Cardiac muscle cell (in vitro differentiated cells and primary cell): ENCODE measurements at places on chromosomes 2 and 18.

DNA sequence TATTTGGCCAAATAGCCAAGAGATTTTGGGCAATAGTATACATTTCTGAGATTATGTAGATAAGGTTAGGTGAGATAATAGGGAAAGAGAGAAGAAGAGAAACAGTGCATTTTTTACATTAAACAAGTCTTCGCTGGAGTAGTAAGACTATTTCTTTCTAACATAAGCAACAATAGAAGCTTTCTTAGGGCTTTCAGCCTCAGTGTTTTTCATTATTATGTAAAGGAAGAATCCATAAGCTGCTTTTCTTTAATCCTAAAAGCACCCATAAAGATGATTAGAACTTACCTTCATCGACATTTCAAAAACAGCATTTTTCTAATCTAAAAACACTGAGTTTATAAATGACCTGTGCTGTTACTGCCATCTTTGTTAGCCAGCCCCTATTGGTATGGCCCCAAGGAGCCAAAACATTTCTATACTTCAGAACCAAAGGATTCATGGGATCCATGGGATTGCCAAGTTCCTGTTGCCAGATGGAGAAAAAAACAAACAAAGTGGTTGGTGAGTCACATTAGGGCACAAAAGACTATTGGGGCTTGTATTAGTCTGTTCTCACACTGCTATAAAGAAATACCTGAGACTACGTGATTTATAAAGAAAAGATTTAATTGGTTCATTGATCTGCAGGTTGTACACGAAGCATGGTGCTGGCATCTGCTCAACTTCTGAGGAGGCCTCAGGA is 88.2 kb downstream of the SCG2 start:
- no peak for DNase-seq
- H3K4me1 ChIP-seq = peaks cover 3% of the 10 kb centered on the region
- H3K27me3 ChIP-seq = no peaks in the 10 kb centered on the region
- H3K36me3 ChIP-seq = no peaks in the 10 kb centered on the region

DNA sequence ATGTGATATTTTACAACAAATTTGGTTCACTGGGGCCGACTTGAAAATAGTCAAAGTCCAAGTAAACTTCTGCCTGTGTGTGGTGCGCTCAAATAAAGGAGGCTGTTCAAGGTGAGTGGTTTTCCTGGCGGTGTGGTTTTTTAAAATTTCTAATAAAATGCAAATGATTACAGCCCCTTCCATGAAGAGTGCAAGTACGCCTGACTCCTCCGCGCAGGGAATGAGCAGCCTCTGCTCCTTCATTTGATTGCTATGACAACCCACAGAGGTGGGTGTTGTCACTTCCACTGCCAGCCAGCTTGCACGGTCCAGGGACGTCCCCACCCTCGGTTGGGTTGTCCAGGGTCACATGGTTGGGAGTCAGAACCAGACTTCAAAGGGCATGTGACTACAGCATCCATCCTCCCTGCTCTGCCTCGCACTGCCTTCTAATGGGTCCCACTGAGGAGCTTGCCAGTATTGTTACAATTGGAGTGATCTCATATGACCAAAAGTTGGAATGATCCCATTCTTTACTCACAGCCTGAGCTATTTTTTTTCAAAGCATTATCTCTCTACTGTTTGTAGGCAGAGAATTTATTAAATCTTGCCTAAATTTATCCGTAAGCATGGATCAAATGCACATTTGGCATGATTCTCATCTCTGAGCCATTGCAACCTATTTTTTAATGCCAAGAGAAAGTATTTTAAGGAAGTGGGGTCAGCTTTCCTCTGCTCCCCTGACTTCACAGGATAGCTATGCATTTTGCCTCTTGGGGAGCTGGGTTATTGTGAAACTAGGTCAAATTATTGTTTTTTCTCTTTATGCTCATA is 121.3 kb downstream of the AGAP1 start:
- H3K27ac ChIP-seq = no peak overlapping the region
- DNase-seq = peak; percentile 91
- H3K36me3 ChIP-seq = no peaks in the 10 kb centered on the region
- H3K27me3 ChIP-seq = no peaks in the 10 kb centered on the region
- no peaks in the 10 kb centered on the region for H3K4me1 ChIP-seq
- H3K4me3 ChIP-seq = no peak overlapping the region

- H3K4me3 ChIP-seq = peak overlapping the region; percentile 95
- no peaks in the 10 kb centered on the region for H3K27me3 ChIP-seq
- no peaks in the 10 kb centered on the region for H3K36me3 ChIP-seq
- peak; percentile 77 for DNase-seq
- H3K4me1 ChIP-seq = peaks cover 13% of the 10 kb centered on the region
These were observed 1.2 kb downstream of the RAPH1 start for GRCh38 chr2:203533676-203534591.

DNA sequence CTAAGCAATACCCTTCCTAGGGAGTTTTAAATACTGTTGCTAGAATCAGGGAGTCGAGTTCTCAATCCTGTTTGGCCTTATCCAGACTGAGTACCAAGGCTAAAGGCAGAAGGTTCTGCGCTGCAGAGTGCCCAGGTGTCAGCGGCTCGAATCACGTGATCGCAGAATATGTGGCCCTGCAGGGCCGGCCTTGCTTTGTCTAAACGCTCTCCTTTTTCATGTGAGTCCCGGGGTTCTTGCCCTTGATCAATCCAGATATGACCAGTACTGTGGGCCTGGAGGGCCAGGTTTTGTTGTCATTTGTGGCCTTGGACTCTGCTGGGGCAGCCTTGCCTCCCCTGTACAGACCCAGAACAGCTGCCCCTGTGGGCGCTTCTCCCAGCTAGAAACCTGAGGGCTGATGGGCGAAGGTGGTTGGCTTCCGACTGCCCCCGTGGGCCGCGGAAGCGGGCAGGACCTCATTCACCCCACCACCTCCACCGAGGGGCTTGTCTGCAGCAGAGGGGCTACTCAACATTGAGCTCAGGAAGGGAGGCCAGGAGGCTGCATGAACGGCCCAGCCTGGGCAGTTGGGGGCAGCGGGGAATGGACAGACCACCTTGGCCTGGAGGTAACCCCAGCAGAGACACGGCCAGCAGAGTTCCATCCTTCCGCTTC is 225.0 kb downstream of the ALPK2 start:
- no peak overlapping the region for H3K4me3 ChIP-seq
- no peak for DNase-seq
- H3K36me3 ChIP-seq = no peaks in the 10 kb centered on the region
- peaks cover 17% of the 10 kb centered on the region for H3K4me1 ChIP-seq
- no peaks in the 10 kb centered on the region for H3K27me3 ChIP-seq
- H3K27ac ChIP-seq = peak overlapping the region; percentile 67

- no peak for DNase-seq
- H3K36me3 ChIP-seq = no peaks in the 10 kb centered on the region
- H3K4me1 ChIP-seq = no peaks in the 10 kb centered on the region
- H3K27me3 ChIP-seq = no peaks in the 10 kb centered on the region
- no peak overlapping the region for H3K27ac ChIP-seq
- no peak overlapping the region for H3K4me3 ChIP-seq
These were observed 19.6 kb upstream of the GULP1 start for GRCh38 chr2:188272121-188272520.

DNA sequence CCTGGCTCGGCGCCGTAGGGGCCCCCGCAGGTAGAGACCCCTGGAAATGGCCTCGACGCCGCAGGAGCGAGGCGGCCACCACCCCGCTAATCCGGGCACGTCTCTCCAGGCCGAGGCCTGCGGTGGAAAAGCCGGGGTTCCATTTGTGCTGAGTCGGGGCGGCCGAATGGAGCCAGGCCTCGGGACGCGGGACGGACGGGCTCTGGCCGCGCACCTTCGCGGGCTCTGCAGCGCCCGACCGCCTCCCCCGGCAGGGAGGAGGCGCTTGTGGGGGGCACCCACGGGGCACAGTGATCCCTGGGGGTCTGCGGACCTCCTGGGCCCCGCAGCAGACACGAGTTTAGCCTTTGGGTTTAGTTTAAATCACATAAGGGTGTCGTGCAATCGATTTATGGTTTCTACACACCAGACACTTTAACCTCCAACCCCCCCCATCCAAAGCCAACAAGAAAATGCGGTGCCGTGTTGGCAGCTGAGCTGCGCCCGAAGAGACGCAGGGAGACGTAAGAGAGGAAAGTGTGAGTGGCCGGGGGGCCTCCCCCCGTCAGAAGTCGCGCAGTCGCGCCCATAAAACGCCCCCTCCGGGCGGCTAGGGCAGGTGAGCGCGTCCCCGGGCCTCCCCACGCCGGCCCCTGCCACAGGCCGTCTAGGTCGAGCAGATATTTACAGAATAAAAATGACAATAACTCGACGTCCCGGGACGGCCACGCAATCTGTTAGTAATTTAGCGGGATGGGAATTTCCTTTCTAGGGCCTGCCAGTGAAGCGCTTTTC is 1.0 kb upstream of the NFATC1 start:
- no peak overlapping the region for H3K27ac ChIP-seq
- no peak for DNase-seq
- peak overlapping the region; percentile 33 for H3K4me3 ChIP-seq

DNA sequence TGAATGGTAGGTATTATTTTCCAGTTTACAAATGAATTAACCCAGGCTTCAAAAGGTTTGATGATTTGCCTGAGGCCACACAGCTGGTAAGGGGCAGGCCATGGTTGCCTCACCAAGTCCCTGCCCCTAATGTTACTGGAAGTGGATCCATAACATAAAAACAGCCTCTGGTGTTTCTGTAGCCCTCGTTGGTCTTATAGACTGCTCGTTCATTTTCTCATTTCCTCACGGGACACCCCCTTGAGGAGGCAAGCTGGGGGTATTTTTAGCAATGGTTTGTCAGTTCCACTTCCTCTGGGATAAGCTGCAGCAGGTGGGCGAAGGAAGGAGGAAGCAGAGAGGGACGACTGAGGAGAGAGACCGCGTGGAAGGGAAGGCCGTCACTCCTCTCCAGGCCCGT is 32.9 kb upstream of the NDUFV2 start:
- DNase-seq = no peak
- H3K4me3 ChIP-seq = no peak overlapping the region
- no peaks in the 10 kb centered on the region for H3K4me1 ChIP-seq

DNA sequence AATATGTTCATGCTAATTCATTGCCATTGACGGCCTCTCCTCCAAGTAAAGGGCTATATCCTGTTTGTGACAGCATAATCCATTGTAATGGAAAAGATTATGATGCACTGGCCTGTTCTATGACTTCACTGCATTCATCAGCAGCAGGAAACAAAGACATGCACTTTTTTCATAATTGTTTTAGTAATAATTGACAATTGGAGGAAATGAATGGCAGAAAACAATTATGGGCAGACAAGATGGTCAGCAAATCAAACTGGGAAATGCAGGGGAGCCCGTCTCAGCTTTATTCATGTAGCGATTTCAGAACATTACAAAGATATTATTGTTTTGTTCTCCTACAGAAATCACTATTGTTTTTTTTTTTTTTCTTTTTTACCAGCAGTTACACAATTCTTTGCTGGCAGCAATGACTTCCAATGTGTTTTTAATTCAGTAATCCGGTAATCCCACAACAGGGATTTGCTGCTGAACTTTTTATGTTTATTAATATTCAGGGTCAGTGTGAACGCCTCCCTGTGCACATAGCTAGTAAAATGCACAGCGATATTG is 33.8 kb upstream of the RASGRP3 start:
- H3K27ac ChIP-seq = no peak overlapping the region
- H3K27me3 ChIP-seq = no peaks in the 10 kb centered on the region
- no peak overlapping the region for H3K4me3 ChIP-seq
- peaks cover 16% of the 10 kb centered on the region for H3K4me1 ChIP-seq

- no peaks in the 10 kb centered on the region for H3K27me3 ChIP-seq
- H3K4me1 ChIP-seq = no peaks in the 10 kb centered on the region
- H3K27ac ChIP-seq = no peak overlapping the region
- no peak for DNase-seq
- no peaks in the 10 kb centered on the region for H3K36me3 ChIP-seq
These were observed 178.4 kb upstream of the TPO start for GRCh38 chr2:1234731-1235308.

DNA sequence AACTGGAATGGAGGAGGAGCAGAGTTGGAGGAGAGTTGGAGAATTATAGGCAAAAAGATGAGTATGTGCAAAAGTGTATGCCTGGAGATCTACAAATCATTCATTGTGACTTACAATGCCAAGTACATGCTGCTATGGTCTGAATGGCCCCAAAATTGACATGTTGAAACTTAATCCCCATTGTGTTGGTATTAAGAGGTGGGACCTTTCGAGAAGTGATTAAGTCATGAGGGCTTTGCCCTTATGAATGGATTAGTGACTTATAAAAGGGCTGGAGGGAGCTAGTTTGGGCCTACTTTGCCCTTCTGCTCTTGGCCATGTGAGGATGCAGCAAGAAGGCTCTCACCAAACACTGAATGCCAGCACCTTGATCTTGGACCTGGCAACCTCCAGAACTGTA is 6.3 kb upstream of the RBMS1 start:
- DNase-seq = no peak
- no peaks in the 10 kb centered on the region for H3K36me3 ChIP-seq
- no peak overlapping the region for H3K27ac ChIP-seq
- peaks cover 3% of the 10 kb centered on the region for H3K4me1 ChIP-seq

GRCh38 chr18:41713969-41714825 is 240.8 kb upstream of the PIK3C3 start:
- peaks cover 34% of the 10 kb centered on the region for H3K4me1 ChIP-seq
- no peak overlapping the region for H3K4me3 ChIP-seq
- no peaks in the 10 kb centered on the region for H3K27me3 ChIP-seq
- H3K27ac ChIP-seq = no peak overlapping the region

- no peak overlapping the region for H3K4me3 ChIP-seq
- H3K36me3 ChIP-seq = no peaks in the 10 kb centered on the region
- peak; percentile 16 for DNase-seq
- peaks cover 8% of the 10 kb centered on the region for H3K27me3 ChIP-seq
These were observed 182.4 kb downstream of the CELF4 start for GRCh38 chr18:37383036-37383785.

GRCh38 chr2:182619276-182619675 is 96.8 kb upstream of the DNAJC10 start:
- H3K27ac ChIP-seq = no peak overlapping the region
- no peaks in the 10 kb centered on the region for H3K36me3 ChIP-seq
- H3K27me3 ChIP-seq = no peaks in the 10 kb centered on the region
- H3K4me1 ChIP-seq = no peaks in the 10 kb centered on the region
- no peak overlapping the region for H3K4me3 ChIP-seq
- DNase-seq = peak; percentile 29

DNA sequence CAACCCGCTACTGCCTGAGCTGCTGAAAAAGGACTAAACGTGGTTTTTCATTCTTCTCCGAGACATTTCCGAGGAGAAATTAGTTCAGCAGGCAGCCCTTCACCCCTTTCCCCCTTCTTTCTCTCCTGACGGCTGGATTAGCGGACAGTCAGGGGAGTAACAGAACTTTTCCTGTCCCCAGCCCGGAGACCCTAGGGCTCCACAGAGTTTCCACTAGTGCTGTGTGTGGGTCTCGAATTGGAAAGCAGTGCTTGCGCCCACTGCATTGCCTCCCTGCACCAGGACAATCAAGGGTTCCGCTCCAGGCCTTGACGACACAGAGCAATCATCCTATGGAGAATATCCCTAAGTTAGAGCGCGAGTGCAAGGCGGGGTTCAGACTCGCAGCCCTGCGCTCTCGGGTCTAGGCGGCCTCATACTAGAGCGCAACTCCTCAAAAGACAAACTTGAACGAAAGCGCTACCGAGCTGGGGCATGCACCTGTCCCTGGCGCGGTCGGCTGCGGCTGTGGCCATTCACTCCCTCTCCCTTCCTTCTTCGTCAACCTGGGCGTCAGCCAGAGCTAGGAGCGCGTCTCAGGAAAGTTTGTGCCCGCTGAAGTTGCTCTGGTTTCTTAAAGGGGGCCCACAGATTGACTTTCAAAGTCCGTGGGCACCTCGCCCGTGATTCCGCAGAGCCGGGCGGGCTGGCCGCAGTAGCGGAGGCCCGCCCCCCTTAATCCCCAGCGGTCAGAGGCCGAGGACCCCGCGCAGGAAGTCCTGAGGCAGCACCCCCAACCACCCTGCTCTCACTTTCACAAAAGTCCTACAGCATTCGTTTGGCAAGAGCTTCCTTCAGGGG is 801 bp downstream of the OSR1 start:
- H3K27ac ChIP-seq = no peak overlapping the region
- peaks cover 95% of the 10 kb centered on the region for H3K27me3 ChIP-seq
- H3K36me3 ChIP-seq = peaks cover 4% of the 10 kb centered on the region
- H3K4me3 ChIP-seq = peak overlapping the region; percentile 78
- DNase-seq = peak; percentile 51
